GM19239 (cell line): ENCODE measurements at places on chromosomes 2 and 18.

- no peak for DNase-seq
Observed at GRCh38 chr18:79848579-79849327, 51.0 kb downstream of the KCNG2 start.

DNA sequence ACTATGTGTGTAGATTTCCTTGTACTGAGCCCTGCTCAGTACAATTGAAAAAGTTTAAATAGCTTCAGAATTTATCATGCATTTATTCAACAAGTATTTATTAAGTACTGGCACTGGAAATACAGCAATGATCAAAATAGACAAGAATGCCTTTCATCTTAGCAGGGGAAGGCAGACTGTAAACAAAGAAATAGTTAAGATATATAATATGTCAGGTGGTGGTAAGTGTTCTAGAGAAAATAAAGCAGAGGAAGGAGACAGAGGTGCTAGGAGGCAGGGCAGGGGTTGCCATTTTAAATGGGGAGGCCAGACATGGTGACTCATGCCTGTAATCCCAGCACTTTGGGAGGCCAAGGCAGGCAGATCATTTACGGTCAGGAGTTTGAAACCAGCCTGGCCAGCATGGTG, 13.6 kb upstream of the LIPG start:
- DNase-seq = no peak

DNA sequence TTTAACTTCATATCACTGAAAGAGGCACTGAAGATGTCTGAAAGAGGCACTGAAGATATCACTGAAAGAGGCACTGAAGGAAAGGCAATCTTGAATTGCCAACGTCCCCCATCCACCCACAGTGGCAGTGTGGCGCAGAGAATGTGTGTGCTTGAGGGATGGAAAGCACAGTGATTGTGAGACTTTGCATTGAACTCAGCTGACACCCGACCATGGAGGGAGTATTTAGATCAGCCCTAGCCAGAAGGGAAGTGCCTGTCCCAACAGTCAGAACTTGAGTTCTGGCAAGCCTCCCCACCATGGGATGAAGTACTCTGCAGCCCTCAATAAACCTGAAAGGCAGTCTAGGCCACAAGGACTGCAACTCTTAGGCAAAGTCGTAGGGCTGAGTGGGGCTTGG, 33.8 kb downstream of the MAP4K3 start:
- DNase-seq = no peak

GRCh38 chr2:41892476-41892875, 155.3 kb upstream of the PKDCC start:
- no peak for DNase-seq

DNA sequence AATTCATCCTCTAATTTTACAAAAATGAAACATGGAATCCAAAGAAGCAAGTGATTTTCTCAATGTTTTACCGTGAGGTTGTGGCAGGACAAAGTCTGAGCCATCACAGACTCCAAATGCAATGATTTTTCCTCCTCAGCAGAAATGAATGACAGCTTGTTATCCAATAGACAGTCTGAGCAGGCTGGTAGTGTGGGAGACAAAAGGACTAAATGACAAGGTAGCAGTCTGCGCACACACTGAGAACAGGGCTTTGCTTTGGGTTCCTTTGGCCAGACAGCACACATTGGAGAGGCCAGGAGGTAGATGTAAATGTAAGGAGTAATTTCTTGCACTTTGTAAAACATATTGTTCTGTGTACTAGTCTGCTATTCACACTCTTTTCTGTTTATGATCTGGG, 50.3 kb upstream of the RGPD4 start:
- no peak for DNase-seq

DNA sequence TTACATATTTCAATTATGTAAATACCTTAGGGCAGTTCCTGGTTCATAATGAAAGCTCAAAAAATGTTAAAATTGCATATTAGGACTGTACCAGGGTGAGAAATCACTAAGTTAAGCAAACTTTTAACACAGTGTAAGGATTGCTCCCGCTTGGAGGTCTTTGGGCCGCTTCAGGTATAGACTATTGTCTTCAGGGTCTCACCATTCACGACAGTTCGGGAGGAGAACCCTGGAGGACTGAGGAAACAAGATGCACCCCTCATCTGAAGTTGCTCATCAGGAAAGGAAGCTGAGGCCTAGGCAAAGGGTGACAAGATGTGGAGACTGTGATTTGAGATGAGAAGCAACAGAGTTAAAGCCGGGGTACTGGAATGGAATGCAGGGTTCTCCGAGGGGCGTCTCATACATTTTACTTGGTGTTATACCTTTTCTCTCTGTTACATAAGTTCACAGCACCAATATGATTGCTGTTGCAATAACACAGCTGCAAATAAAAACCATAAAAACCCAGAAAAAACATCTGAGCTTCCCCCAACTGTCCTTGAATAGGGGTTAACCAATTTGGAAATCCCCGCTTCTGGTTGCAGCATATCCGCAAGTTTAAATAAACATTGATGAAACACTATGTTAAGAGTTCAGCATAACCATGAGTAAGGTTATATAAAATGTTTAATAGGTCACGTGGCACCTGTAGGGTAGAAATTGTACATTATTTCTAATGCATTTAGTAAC, 40.1 kb downstream of the FBXO48 start:
- DNase-seq = no peak

DNA sequence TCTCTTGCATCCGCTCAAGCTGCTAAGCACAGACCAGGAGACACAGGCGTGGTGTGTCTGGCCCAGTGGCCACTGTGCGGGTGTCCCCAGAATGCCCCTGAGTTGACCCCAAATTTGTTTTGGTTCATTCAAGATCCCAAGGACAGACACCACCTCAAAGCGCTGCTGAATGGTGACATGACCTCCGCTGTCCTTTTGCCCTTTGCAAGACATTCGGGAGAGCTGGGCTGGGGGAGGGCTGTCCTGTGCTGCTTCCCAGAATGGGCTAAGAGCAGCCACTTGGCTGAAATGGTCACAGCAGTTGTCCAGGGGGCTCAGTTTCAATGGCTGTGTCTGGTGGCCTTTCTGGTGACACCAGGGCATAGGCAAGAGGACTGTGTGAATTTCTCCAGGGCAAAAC, 84.1 kb downstream of the SMIM21 start:
- DNase-seq = no peak

- no peak for DNase-seq
Observed at GRCh38 chr2:101356521-101356920, 30.8 kb downstream of the CREG2 start.

DNA sequence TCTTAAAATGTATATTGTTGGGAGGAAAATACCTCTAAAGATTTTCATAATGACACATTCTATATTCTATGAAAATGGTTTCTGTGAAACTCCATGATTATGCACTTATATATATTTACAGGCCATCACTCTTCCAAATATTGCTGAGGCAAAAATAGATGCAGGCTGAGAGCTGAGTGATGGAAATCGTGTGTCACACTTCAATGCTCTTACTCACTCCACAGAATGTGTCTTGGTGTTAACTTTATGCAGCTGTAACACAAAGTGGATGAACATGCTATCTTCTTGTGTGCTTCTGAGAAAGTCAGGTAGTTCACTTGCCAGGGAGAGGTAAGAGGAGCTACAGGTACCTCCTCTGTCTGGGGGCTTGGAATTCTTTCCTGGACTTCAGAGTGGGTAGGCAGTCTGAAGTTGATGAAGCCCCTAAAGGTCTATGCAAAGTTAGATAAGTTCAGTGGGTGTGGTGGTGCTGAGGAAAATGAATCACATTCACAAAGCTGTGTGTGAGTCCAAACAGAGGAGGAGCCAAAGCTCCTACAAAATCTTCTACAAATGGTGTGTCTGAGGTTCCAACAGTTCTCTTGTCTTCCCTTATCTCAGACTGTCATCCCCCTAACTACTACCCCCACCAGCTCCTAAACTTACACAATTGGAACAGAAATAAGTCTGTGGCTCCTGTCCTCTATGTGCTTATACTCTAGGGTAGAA, 74.2 kb upstream of the ST6GAL2 start:
- no peak for DNase-seq

DNA sequence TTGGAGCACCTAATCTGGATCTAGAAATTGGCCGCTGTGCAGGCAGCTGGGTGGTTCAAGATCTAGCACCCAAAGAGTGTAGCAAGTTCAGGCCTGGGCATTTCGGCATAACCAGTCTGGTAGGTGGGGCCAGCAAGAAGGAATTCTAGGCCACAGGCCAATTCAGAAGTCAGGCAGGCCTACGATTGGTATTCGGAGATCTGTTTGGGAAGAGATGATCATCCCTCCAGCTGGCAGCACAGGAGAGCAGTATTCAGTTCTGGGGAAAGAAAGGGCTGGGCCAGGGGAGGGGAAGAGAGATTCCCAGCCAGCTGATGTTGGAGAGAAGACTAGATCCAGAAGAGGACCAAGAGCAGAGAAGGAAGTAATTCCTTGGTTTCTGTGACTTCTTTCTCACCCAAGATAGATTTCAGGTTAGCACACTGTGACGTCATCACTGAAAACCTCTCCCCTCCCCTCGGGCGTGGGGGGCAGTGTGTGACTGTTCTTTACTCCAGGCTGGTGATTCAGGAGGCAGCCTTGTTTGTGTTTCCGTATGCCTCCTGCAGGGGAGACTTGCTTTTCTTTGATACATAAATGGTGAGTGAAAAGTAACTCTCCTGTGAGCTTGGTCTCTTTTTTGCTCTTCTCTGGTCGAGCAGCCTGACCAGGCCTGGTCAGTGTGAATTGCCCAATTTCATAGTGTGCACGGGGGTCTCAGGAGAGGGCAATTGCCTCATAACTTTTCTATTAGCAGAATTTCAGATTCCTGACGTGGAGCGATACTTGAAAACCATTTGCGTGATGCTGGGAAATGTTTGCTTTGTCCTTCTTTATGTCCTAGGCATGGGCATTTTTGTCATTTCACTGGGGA, 61.1 kb downstream of the MEIS1 start:
- DNase-seq = no peak

GRCh38 chr2:66862885-66863650, 428.1 kb downstream of the MEIS1 start:
- DNase-seq = no peak

- no peak for DNase-seq
Observed at GRCh38 chr18:50162486-50163304, 32.3 kb downstream of the MYO5B start.

- DNase-seq = no peak
Observed at GRCh38 chr2:46615986-46616485, 136.7 kb downstream of the TMEM247 start.

GRCh38 chr2:29182334-29182733, 67.1 kb downstream of the CLIP4 start:
- DNase-seq = no peak
